T-helper 2 cell (primary cell): ENCODE measurements at places on chromosomes 7 and 10.

- DNase-seq: no peak
Observed at GRCh38 chr7:14024406-14024805, 34.9 kb upstream of the ETV1 start.

DNA sequence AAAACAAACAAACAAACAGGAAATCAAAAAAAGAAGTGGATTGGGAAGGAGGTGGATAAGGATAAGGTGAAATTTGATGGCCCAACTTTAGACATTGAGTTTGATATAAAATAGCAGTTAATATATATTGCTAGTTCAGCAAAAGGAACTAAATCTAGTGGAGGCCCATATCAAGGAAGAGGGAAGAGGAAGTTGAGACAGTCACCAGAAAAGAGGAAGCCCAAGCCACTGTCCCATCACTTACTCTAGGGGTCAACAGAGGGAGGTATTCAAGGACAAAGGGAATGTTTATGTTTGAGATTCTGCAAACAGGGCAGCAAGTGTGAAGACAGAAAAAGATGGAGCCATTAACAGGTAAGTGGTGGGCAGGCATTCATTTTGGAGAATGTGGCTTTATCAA, 3.7 kb downstream of the LAMTOR4 start:
- no peak for DNase-seq

- DNase-seq: no peak
Observed at GRCh38 chr7:101588131-101588935, 40.8 kb downstream of the MYL10 start.

DNA sequence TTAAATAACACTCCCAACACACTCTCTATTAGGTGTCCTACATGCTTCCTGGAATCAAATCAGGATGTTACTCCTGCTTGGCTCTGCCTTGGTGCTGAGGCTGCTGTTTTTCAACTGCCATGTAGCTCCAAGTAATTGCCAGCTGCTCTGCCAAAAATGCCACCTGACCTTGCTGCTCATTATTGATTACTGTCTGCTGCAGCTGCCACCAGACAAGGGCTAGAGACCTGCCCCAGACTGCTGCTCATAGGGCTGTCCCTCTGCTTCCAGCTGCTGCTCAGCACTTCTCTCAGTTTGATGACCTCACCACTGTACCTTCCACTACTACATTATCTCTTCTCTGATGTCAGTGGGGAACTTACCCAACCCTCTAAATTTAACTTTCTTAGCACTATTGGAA, 102.5 kb downstream of the PCLO start:
- DNase-seq: no peak

DNA sequence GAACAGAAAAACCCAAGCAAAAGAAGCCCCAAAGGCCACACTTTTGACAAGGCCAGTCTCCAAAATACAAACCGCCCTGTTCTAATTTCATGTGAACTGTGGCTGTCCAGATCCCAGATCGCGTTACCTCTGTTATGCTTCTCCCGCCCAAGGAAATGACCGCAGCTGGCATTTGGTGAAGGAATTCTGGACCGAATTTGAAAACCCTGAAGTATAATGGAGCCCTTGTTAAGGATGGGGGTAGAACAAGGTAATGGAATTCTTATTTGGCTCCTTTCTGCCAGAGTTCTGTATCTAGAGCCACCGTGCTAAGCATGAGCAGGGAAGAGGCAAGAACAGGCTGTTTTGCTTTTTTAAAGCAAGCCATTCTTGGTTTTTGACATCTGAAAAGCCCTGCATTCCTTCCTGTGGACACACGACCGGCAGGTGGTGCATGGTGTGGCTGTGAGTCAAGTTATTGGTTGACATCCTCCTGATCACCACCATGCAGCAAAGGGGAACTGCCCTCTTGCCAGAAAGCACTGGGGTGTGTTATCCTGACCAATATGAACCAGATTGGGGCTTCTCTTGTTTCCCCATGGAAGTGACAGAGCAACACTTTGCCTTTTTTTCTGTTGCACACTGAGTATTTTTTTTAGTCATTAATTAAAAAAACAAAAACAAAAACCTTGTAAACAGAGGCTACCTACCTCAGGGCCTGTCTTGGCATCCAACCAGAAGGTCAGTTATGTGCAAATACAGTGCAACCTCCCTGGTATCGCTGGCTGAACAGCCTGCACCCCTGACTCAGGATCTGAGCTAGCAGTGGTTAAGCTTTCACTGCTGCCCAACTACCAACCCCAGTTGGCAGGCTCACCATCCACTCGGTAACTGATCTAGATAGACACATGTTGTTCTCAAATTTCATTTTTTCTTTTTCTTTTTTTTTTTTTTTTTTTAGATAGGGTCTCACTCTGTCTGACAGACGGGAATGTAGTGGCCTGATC, 14.2 kb downstream of the UCMA start:
- no peak for DNase-seq

- no peak for DNase-seq
Observed at GRCh38 chr10:43324876-43325275, 46.6 kb upstream of the FXYD4 start.

DNA sequence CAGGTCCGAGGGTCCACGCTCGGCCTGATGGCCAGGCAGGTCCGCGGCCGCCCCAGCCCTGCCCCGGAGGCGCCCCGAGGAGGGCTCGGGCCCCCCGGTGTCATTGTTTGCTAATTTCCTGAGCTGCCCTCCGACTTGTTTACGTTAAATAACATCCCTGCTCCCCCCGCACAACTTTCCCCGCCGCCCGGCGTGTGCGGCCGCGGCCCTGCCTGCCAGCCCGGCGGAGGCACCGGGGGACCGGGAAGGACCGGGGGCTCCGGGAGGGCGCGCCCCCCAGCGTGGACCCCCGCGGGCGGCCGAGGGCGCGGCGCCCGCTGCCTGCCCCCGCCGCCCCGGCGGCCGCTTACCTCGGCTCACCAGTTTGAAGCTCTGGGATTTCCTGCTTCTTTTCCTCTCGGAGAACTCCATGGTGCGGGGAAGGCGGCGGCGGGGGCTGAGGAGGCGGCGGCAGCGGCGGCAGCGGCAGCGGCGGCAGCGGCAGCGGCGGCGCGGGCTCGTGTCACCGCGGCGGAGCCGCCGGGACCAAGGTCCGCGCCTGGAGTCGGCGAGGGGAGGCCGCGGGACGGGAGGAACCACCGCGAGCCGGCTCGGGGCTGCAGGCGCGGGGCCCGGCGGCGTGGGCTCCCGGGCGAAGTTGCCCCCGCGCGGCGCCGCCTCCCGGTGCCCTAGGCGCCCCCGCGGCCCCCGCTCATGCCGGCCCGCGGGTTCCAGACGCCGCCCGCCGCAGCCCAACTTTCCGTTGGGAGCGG, 515 bp downstream of the BEND7 start:
- no peak for DNase-seq

GRCh38 chr10:84333864-84334451, 5.6 kb downstream of the CCSER2 start:
- DNase-seq: peak; percentile 45

GRCh38 chr10:80436446-80437098, 17.5 kb upstream of the TSPAN14 start:
- DNase-seq: no peak

DNA sequence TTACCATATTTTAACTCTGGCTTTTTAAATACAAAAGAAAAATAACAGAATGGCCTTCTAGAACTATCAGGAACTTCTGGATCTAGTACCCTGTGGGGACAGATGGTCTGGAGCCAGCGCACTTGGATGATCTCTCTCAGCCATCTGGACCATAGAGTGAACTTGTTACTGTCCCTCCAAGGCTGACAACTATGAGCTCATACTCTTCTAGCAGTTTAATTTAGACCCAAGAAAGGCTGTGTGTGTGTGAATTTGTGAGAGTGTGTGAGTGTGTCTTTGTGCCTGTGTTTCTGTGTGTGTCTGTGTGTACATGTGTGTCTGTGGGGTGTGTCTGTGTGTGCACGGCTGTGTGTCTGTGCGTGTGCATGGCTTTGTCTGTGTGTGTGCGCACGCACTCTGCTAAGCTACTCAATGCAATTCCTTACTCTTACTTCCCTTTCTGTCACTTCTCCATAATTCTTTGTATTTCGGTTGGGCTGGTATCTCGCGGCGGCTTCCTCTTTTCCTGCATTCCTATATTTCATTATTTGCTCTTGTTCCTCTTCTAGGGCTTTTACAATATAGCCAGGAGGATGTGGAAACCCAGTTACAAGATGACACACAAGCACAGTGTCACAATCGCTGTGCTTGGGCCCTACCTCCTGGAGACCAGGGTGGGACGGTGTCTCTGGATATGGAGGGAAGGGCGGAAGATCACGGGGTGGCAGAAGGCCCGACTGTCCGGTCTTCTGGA, 51.9 kb downstream of the IKZF1 start:
- no peak for DNase-seq

DNA sequence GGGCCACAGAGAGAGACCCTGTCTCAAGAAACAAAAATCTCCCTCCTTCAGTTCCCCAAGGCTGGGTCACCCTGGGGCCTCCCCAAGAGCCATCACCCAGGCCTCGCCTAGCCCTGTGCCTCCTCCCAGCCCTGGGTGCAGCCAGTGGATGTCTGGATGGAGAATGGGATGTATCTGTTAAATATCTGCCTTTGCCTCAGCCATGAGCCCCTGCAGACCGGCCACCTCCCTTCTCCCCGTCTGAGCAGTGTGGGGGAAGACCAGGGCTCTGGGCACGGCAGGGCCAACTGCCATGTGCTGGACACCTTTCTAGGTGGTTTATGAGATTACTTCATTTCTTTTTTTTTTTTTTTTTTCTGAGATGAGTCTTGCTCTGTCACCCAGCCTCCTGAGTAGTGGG, 10.0 kb downstream of the ARPC1B start:
- no peak for DNase-seq

DNA sequence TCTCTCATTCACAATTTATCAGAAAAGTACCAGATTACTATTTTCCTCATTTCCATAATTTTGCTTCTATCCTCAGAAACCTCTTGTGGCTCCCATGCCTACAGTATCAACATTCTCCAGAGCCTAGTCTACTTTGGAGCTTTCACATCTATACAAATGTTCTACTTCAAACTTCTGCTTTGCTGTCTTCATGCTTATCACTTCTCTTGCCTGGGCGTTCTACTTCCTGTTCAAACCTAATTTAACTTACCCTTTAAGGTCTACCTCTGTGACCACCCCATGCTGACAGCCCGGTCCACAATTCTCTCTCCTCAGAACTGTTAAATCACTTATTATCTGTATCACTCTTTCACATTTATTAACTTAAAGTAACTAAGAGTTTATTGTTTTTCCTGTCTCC, 6.1 kb upstream of the PTPN12 start:
- no peak for DNase-seq

DNA sequence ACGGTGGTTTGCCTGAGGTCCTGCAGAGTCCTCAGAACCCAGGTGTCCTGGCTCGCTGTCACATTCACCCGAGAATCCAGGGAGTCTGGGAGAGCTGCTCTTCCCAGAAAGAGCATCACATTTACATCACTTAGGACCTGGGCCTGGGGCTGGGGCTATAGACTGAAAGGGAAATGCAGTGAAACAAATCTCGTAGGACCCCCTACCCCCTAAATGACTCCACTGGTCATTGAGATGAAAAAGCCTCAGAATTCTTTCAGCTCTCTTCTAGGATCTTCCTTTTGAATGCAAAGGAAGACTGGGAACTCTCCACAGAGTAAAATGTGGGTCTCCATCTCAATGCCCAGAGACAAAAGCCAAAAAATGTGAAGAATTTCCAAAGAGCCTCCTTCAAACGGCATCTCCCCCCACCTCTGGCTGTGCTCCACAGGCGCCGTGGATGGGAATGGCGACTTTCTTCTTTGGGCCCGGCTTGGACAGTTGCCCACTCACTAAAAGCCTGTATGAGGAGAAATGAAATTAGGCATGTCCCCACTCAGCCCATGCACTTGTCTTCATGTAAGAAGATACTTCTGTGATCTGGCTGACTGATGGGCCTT, 49.0 kb upstream of the PODXL start:
- no peak for DNase-seq

- DNase-seq: no peak
Observed at GRCh38 chr10:123974406-123974805, 82.8 kb upstream of the CPXM2 start.

GRCh38 chr7:112529521-112529920, 48.7 kb downstream of the LSMEM1 start:
- no peak for DNase-seq

DNA sequence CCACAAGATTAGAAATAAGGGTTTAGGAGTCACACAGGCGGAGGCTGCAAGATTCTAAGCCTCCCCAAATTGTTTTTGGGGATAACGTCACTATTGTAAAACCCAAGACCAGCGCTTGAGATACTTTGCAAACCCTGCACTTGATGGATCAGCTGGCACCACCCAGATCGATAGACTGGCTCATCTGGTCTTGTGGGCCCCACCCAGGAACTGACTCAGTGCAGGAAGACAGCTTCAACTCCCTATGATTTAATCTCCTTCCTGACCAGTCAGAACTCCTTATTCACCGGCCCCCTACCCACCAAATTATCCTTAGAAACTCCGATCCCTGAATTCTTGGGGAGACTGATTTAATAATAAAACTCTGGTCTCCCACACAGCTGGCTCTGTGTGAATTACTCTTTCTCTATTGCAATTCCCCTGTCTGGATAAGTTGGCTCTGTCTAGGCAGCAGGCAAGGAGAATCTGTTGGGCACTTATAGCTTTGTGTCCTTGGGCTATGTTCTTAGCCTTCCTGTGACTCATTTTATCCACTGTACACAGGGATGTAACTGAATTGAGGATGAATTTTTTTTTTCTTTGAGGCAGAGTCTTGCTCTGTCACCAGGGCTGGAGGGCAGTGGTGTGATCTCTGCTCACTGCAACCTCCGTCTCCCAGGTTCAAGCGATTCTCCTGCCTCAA, 64.4 kb upstream of the CARD11 start:
- DNase-seq: no peak
